Jurkat, Clone E6-1 (cell line): ENCODE measurements at places on chromosomes 7 and 10.
A peak's percentile ranks its signal among the peaks of the same experiment; 100 is the strongest.

GRCh38 chr7:138023618-138024342, 21.9 kb upstream of the CREB3L2 start:
- DNase-seq, result no peak

GRCh38 chr10:3467052-3467951, 294.7 kb upstream of the PITRM1 start:
- no peak for DNase-seq

- DNase-seq, result peak; percentile 47
These were observed 109.5 kb downstream of the PARD3 start for GRCh38 chr10:34705563-34705962.

- peak; percentile 49 for DNase-seq
These were observed 10.3 kb downstream of the ITPRIP start for GRCh38 chr10:104327745-104328645.

DNA sequence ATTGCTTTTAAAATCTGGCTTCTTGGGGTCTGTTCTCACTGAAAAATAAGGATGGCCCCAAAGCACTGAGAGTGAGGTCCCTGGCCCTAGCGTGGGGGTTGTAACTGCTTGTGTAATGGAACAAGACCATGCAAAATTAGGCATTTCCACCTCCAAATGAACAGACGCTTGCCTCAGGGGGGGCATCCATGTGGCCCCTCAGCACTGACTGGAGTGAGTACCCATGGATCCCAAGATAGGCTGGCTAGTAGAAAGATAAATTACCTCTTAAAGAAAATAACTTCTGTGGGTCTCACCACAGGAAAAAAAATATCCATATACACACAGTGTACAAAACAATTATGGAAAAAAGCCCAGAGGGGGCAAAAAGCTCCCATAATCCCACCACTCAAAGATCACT, 15.2 kb upstream of the CPA1 start:
- DNase-seq, result no peak

- DNase-seq, result no peak
These were observed 11.4 kb upstream of the INPP5F start for GRCh38 chr10:119714484-119714816.

- no peak for DNase-seq
These were observed 114.2 kb upstream of the HABP2 start for GRCh38 chr10:113438652-113439051.

- no peak for DNase-seq
These were observed 24.2 kb upstream of the SMIM30 start for GRCh38 chr7:113142385-113143119.

GRCh38 chr7:2260820-2261219, 18.8 kb downstream of the NUDT1 start:
- no peak for DNase-seq

- DNase-seq, result no peak
These were observed 108.0 kb downstream of the SH3PXD2A start for GRCh38 chr10:103747193-103747865.

DNA sequence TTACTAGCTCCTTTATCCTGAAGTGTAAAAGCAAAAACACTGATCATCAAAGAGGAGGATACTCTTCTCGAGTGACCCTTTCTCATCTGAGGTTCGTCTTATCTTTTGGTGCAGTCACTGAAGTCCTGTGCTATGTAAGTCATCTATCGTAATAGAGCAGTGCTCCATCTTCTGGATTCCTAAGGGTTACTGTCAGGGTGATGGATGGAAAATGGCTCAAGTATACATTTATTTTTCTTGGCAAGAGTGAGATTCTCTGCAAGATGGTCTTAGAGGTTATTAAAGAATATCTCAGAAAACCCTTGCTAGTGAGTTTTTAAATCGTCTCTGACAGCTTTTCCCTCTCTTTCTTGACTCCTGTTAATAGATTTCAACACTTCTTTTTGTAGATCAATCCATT, 12.4 kb downstream of the PRKG1 start:
- no peak for DNase-seq

GRCh38 chr10:44627591-44628354, 242.9 kb upstream of the CXCL12 start:
- no peak for DNase-seq

DNA sequence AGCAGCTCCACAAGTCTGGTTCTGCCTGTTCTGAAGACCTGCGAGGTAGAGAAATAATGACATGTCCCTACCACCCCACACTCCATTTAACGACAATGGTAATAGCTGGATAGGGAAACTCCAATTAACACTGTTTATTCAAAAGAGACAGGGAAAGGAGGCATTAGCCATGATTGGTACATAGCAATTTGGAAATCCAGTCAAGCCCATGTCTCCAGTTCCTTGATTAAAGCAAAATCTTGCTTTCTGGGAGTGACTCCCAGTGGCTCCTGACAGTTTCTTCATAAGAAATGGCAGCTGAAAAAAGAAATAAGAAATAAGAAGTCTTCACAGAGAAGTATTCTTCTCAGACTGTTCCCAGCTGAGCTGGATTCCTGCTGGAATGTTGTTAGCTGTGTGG, 140.7 kb upstream of the LYZL2 start:
- no peak for DNase-seq

GRCh38 chr7:134941185-134941900, 45.0 kb upstream of the AGBL3 start:
- no peak for DNase-seq

- no peak for DNase-seq
These were observed 26.0 kb downstream of the KBTBD2 start for GRCh38 chr7:32865448-32866030.

GRCh38 chr7:103011650-103012049, 62.9 kb downstream of the FBXL13 start:
- DNase-seq, result no peak

- peak; percentile 75 for DNase-seq
These were observed 98.2 kb downstream of the ANLN start for GRCh38 chr7:36487756-36488336.

DNA sequence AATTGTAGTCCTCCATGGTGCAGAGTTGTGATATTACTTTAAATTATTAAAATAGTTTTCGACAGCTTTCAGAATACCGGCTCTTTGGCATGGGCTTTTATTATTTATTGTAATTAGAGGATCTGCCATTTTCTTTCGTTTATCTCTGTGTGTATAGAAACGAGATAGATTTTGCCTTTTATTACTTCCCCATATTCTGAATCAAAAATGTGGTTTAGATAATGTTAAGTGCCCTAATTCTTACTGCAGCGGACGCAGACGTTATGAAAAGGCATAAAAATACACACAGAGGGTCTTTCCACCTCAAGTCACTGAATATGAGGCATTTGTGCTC, 1.9 kb upstream of the ARID5B start:
- DNase-seq, result no peak
